Stimulated activated naive CD4-positive, alpha-beta T cell treated with Interleukin-2 at 50 U/mL for 16 hours (primary cell): ENCODE measurements at places on chromosomes 11 and 22.

DNA sequence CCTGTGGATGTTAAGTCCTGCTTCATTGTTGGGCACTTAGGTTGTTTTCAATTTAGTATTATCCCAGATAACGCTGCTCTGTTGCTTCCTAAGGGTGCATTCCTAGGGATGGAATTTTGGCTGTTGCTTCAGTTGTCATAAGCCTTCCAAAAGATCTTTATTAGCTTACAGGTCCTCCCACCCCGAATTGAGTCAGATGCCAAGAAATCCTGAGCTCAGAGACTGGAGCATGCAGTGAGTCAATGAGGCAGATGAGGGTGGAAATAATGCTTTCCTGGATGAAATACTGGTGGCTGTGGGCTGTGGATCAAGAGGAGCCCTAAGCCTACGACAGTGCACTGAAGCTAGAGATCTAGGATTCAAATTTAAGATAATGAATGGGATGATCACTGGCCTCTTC is 10.7 kb upstream of the IL18BP start:
- no peak for DNase-seq

GRCh38 chr11:113528982-113529381 is 53.8 kb upstream of the DRD2 start:
- no peak for DNase-seq

DNA sequence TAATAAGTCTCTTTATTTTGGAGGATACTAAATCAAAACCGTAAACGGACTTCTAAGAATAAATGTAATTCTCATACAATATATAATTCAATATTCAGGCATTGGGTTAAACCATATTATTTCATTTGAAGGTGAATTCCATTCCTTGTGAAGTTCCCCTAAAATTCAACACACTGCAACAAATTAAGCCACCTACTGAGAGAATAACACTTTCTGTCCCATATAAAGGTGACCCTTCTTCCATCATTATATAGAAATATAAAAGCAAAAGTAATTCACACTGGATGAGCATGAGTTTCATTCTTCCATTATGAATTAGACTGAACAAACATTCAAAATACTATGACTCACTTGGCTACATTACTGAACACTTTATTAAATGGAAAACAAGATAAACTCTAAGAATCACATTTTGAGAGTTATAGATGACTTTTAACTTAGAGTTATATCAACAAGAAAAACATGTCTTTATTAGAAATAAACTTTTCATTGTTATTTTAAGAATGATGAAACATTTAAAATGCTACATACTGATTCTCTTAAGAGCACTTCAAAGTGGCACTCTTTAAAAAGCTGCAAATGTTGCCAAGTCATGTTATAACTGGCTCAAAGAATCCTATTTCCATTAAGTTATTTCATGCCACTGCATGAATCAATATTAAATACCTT is 2.8 kb downstream of the SESN3 start:
- no peak for DNase-seq

GRCh38 chr11:213111-213510 is 5.6 kb downstream of the RIC8A start:
- DNase-seq = no peak

DNA sequence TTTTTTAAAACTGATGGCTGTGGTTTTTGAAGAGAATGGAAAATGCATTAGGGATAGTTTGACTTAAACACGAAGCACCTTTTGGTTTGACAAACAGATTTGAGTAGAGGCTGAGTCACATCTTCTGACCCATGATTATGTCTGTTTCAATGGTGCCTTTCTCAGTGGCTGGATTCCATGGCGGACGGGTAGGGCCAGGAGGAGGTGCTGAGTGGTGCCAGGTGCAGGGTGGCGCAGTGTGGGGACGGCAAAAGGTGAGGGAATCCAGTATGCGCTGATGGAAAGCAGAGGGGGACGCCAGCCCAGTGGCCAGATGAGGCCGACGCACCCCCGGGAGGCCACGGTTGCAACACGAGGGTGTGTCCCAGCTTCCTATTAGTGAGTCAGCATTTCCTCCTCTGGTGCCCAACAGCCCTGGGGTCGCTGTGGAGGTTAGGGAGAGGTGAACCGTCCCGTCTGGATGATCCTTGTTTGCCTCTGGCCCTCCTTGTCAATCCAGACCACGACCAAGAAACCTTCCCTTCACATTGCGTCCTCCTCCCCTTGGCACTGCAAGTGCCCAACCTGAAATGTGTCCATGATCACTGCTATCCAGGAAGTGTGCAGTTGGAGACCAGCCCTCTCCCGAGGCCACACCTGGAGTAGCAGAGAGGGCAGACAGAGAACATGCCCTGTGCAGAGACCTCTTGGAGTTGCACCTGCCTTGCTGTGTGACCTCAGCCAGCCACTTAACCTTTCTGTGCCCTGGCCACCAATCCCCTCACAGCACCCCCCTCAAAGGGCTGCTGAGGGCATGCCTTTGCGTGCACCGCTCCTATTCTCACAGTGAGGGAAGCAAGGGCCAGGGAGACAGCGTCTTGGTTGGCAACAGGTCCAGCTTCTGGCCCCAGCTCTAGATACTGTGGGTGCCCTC is 32.5 kb upstream of the ATXN10 start:
- no peak for DNase-seq
